Muscle of leg (tissue), 16 donors: ENCODE measurements at places on chromosomes 1 and 21. TPM values are rescaled to one million over a fixed set of nuclear protein-coding genes. Genes with fewer than 3 reads are reported as not detected.

- no peak for DNase-seq
These were observed 28.8 kb upstream of the TRIM45 start for GRCh38 chr1:117150316-117150715.

DNA sequence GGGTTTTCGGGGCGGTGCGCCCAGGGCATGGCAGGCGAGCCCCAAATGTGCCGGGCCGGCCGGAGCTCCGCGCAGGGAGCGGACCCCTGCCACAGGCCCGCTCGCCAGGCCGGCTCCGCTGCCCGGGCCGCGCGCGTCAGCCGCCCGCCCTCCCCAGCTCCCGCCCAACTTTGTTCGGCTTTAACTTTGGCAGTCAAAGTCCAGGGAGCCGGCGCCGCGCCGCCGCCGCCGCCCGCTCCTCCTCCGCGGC is 488 bp downstream of the SLC35D1 start:
- peak; percentile 88 for DNase-seq

GRCh38 chr21:33286076-33286475 is 19.9 kb downstream of the IL10RB start:
- DNase-seq, result no peak

DNA sequence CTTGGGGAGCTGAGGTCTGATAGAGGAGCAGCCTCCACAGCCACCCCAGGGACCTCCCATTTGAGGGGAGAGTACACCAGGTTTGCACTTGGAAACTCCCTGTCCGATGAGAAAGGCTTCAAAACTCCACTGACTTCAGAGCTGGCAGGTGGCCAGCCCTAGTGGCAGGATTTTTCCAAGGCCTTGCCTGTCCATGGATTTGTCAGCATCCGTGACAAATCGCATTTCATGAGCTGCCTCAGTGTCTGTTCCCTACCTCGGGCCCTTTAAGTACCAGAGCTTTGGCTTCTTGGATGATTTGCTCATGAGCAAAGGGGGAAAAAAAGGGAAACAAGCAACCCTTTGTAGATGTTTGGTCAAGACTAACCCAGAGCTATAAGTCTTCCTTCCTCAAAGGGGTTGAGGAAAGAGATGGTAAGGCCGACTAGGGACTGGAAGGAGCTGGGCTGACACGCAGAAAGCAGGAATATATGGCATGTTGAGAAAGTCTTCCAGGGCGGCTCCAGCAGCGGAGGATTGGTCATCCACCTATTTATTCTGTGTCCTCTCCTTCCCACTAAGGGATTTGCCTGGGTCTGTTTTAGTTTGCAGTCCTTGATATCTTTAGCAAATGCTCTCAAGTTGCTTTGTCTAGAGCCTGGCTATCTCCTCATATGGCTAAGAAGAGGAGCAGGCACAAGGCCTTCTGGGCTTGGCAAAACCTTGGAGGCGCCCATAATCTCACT is 2.7 kb upstream of the HSPG2 start:
- DNase-seq, result peak; percentile 96

DNA sequence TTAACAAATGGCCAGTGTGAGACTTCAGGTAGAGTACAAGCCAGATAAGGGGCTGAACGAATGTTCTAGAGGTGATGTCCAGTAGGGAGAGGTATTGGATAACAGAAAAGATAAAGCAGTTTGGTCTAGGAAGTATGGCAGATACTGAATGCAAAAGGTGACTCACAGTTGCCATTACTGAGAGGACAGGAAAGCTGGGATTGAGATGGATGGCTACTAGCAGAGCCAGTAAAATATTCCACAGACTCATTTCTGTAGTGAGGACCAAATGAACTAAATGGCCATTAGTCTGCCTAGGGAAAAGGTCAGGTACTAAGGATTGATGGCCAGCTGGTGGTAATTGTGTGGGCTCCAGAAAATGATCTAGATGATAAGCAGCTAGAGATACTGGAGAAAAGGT is 11.5 kb downstream of the MACO1 start:
- no peak for DNase-seq

DNA sequence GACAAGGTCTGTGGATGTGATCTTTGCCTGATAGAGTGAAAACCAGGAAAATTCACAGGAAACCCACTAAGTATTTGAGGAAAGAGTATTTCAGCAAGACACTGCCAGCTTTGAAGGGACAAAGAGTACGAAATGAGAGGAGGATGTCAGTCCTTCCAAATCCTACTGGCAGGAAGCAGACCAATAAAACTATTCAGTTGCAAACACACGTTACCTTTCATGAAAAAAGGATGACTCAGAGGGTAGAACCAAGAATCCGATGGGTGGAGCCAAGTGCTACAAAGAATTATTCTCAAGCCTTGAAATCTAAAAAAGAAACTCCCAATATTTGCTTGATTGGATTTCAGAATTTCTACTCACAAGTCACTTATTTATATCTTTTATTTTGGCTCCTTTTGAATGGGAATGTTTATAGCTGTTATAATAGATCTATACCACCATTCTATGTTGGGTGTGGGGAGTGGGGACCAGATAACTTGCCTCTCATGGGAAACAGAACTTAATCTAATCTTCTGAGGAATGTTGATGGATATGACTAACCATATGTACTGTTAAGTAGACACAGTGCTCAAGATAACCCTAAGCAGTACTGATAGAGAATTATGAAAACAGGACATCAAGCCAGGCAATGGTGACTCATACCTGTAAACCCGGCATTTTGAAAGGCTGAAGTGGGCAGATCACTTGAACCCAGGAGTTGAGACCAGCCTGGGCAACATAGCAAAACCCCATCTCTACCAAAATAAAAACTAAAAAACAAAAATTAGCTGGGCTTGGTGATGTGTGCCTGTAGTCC is 19.3 kb upstream of the HEATR1 start:
- DNase-seq, result no peak

DNA sequence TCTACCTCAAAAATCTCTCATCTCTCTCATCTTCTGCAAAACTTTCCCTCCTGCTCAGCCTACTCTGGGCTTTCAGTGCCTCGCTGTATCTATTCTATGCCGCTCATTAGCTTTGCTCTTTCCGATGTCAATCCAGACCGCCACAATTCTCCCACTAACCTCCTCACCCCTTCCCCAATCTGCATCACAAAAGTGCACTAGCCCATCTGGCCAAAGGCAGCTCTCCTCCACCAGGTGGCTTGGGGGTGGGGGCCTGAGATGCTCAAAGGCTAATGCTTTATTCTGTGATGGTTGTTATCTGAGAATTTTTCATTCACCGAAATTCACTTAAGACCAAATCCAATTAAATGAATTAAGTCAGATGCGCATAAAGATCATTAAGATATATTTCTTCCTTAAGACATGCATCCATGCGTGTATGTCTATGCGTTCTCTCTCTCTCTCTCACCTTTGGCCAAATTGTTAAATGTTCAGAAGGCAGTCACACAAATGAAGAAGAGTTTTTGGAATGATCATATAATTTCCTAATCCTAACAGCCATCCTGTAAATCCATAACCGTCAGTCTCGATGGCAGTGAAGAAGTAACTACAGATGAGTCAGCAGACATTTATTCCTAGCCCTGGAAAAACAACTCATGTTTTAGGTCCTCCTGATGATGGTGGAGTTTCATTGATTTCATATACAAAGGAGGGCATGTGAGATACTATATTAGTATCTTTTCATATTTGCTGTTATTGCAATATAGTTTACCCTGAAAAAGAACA is 111.3 kb downstream of the C1orf21 start:
- DNase-seq, result no peak

- no peak for DNase-seq
These were observed 137.4 kb downstream of the CNIH3 start for GRCh38 chr1:224753491-224753890.

DNA sequence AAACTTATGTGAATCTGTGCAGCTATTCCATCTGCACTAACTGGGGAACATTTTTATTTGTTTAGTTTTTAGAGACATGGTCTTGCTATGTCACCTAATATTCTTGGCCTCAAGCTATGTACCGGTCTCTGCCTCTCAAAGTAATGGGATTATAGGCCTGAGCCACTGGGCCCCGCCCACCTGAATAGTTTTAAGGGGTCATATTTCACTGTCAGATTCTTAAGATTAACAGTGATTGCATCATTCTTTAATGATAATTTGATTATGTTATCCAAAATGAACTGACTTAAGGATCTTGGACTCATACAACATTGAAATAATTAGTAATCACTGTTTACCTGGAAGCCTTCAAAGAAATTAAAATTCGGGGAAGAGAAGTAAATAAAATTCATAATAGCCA is 12.6 kb upstream of the KLF18 start:
- no peak for DNase-seq

GRCh38 chr1:207818971-207819451 is 67.2 kb downstream of the CD46 start:
- no peak for DNase-seq

GRCh38 chr21:33858667-33859372 is 56.8 kb downstream of the ATP5PO start:
- peak; percentile 47 for DNase-seq

DNA sequence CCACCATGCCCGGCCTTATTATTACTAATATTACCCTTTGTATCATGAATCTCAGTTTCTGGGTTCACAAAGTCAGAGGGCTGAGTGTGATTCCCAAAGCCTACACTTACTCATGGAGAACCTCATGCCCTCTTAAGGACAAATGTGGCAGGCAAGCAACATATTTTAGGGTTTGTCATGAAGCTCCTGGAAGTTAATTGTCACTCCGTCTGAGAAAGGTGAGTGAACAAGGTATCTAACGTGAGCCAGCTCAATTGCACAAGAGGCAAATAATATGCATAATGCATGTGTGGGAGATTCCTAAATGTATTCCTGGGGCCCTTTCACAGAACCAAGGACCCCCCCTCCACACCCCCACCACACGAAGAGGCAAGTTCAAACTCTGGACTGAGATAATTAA is 10.1 kb upstream of the TIAM1 start:
- no peak for DNase-seq

DNA sequence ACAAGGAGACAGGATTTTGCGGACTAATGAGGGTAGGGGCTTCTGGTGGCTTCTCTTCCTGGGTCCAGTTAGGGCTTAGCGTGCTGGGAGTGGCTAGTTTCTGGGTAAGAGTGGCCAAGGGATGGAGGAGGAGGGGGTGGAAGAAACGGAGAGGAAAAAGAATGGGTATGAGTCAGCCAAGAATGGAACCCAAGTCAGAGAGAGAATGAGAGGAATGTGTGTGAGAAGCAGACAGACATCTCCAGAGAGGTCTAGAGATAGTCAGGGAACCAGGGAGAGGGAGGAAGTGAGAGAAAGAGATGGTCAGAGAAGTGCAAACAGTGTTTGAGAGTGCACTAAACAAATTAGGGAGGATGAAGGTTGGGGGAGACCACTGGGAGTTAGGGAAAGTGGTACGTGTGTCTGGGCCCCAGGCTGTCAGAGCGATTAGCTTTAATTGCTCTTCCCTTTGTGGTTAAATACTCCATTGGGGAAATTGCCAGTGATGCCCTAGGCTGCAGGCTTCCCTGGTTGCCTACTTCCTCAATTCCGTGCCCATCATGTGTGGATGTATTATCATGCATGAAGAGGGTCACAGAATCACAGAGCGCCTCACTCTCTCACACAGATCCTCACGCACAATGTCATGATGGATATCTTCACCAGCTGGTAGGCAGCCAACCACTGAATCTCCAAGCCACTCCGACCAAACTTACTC is 1.4 kb downstream of the PEA15 start:
- DNase-seq, result peak; percentile 37

- peak; percentile 30 for DNase-seq
These were observed 41.8 kb downstream of the KIFAP3 start for GRCh38 chr1:170032531-170033280.

DNA sequence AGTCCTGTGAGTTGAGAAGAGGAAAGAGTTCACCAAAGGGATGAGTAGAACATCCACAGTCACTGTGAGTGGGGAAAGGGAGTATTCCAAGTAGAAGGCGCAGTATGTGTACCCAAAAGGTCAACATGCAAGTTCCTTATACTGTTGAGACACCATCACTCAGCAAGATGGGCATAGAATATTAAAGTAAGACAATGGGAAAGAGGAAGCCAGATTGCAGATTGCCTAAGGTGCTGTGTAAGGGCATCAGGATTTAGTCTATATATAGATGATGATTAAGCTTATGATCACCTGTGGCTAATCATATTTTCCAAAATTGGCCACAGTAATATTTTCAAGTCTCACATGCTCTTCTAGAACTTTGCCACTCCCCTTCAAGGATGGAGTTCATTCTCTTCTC is 120.1 kb upstream of the CAMK1G start:
- no peak for DNase-seq

GRCh38 chr1:234840843-234841242 is 230.9 kb upstream of the IRF2BP2 start:
- no peak for DNase-seq

DNA sequence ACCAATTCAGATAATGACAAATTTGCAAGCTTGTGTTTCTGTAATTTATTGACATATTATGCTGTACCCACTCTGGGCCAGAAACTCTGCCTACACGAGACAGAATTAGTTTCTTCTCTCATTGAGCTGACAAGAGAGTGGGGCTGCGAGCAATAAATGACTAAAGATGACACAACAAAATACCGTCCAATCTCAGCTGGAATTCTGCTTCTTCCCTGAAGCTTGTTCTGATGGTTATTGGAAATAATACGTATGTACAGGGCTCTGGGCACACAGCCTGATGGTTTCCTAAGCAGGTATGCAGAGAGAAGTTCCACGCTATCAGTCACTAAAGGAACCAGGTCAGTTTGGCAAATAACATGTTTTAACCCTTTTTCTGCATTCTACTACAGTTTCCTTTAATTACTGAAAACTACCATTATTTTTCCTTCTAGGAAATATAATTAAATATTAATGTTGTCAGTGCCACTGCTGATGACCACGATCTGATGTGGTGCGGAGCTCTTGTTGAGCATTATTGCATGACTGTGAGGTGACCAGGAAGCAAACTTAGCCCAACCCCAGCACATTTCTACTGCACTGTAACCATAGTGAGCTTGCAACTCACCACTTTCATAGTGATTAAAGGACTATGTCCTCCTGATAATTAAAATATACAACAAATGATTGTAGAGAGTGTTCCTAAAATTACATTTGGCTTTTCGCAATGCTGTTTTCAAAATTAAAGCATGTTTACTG is 221.4 kb upstream of the L1TD1 start:
- peak; percentile 16 for DNase-seq

- DNase-seq, result peak; percentile 57
These were observed 60.8 kb downstream of the ZNF684 start for GRCh38 chr1:40592107-40592803.

NENF gene
- 60.8 TPM for polyA plus RNA-seq

GUCA2A gene
- polyA plus RNA-seq, result not detected

XCL1 gene
- not detected for polyA plus RNA-seq

TSTD1 gene
- 28.8 TPM for polyA plus RNA-seq

AQP10 gene
- not detected for polyA plus RNA-seq

TRIM63 gene
- polyA plus RNA-seq, result 46.5 TPM

OR2M3 gene
- 0.03 TPM for polyA plus RNA-seq

TMEM82 gene
- not detected for polyA plus RNA-seq

ADAMTS4 gene
- 11.5 TPM for polyA plus RNA-seq
